Endothelial cell (in vitro differentiated cells): ENCODE measurements at places on chromosomes 2 and 18. TPM values are rescaled to one million over a fixed set of nuclear protein-coding genes. Genes with fewer than 3 reads are reported as not detected.
A peak's percentile ranks its signal among the peaks of the same experiment; 100 is the strongest.

DNA sequence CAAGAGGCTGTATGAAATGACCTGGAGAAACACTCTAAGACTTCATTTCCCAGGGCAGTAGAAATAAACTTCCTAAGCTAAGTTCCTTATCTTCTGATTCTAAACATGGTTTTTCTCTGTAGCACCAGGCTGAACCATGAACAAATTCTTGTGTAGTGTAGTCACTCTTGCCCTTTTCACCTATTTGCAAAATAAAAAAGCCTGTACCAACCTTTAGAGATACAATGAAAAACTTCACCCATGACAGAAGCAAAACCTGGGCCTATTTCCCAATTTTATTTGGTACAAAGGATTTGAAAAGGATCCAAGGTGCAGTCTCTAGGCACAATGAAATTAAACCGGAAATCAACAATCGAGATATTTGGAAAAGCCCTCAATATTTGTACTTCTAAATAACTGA, 43.6 kb downstream of the POLR1A start:
- no peaks in the 10 kb centered on the region for H3K4me1 ChIP-seq
- no peaks in the 10 kb centered on the region for H3K27me3 ChIP-seq
- peaks cover 37% of the 10 kb centered on the region for H3K36me3 ChIP-seq

GRCh38 chr18:44887227-44887631, 206.5 kb downstream of the SETBP1 start:
- no peak for DNase-seq
- H3K27me3 ChIP-seq = peaks cover 4% of the 10 kb centered on the region
- peaks cover 19% of the 10 kb centered on the region for H3K36me3 ChIP-seq
- peaks cover 8% of the 10 kb centered on the region for H3K4me1 ChIP-seq
- no peak overlapping the region for H3K4me3 ChIP-seq

- H3K4me1 ChIP-seq = peaks cover under 1% of the 10 kb centered on the region
- H3K4me3 ChIP-seq = no peak overlapping the region
- peaks cover 2% of the 10 kb centered on the region for H3K27me3 ChIP-seq
These were observed 406.8 kb downstream of the NBAS start for GRCh38 chr2:15154297-15154696.

DNA sequence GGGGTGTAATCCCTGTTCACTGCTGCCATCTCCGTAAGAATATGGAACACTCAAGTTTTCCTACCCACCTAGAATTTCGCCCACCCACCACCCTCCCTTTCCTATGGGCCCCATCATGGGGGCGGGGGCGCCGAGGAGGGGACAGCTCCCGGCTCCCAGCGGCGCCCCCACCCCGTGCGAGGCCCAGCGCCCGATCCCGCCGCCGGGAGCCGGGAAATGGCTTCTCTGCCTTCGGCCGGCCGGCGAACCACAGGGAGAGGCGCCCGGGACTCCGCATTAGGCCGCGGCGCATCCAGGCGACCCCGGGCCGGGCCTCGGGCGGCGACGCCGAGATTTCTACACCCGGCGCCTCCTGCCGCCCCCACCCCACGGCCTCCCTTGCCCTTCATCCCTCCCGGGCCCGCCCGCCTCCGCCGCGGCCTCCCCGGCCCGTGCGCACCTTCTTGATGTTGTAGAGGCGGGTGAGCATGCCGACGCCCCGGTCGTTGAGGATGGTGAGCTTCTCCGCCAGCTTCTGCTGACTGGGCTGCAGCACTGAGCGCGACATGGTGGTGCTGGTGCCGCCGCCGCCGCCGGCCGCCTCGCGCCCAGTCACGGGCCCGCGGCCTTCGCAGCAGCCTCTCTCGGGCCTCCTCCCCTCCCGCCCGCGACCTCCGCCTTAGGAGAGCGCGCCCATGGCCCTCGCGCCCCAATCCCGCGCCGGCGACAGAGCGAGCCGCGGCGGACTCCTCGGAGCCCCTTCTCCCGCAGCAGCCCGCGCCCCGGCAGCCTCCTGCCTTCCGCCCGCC, 510 bp downstream of the NCKAP1 start:
- peaks cover 18% of the 10 kb centered on the region for H3K27me3 ChIP-seq
- peak overlapping the region; percentile 93 for H3K27ac ChIP-seq
- peaks cover 12% of the 10 kb centered on the region for H3K36me3 ChIP-seq
- H3K4me1 ChIP-seq = peaks cover 37% of the 10 kb centered on the region
- peak; percentile 50 for DNase-seq

The ARHGEF33 gene
- total RNA-seq = 0.69 TPM

GRCh38 chr2:130766711-130767407, 11.5 kb downstream of the AMER3 start:
- no peaks in the 10 kb centered on the region for H3K36me3 ChIP-seq
- H3K27ac ChIP-seq = no peak overlapping the region
- H3K4me1 ChIP-seq = peaks cover 11% of the 10 kb centered on the region
- peaks cover 5% of the 10 kb centered on the region for H3K27me3 ChIP-seq

The DOK1 gene
- 27.8 TPM for total RNA-seq

- H3K27me3 ChIP-seq = peaks cover 7% of the 10 kb centered on the region
- DNase-seq = peak; percentile 31
- no peak overlapping the region for H3K27ac ChIP-seq
- peaks cover 6% of the 10 kb centered on the region for H3K4me1 ChIP-seq
- H3K4me3 ChIP-seq = no peak overlapping the region
These were observed 48.7 kb downstream of the IL1RL2 start for GRCh38 chr2:102235491-102235890.

The NGEF gene
- total RNA-seq = 1.4 TPM
